ENCODE measurements at places on chromosomes 2 and 18.

DNA sequence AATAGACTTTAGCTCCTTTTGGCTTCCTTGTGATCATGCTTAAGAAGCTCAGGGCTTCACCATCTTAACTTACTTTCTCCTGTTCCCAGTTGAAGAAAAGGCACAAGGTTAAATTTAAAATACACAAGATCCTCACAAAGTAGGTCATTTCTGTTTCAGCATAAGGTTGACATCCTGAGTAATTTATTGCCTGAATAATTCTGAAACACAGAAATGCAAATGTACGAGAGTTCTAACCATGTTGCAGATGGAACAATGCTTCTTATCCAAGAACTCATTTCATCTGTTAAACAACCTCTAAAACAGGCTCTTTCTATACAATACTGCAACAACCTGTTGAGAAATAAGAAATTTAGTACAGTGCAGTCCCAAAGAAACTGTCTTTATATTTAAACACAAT lies 395.2 kb downstream of the BCL11A start:
- no peak overlapping the region for H3K4me3 ChIP-seq
- DNase-seq, result no peak
- no peaks in the 10 kb centered on the region for H3K36me3 ChIP-seq

DNA sequence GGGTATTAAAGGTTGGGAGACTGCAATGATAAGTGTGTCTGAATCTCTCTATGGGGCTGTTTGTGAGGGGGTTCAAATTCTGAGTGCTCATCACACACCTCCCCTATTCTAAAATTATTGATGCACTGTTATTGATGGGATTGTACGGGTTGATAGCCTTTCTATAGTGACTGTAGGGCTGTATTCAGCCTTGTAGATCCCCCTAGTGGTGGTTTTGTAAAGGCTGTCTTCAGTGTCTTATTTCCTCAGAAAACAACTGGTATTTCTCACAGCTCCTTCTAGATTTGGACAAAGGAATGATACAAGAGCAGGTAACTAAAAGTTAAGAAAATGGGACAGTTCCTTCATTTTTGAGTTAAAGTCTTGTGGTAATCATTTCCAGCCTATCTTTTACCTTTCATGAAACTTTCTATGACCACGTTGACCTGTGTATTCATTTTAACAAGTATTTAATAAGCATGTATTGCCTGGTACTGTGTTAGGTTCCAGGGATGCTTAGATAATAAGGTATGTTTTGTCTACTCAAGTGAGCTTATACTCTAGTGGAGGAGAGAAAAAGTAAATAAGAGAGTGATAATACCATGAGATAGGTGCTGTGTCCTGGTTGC lies 21.2 kb downstream of the SMAD4 start:
- no peak overlapping the region for H3K4me3 ChIP-seq
- H3K36me3 ChIP-seq, result peaks cover 7% of the 10 kb centered on the region
- H3K27ac ChIP-seq, result no peak overlapping the region
- H3K27me3 ChIP-seq, result no peaks in the 10 kb centered on the region

DNA sequence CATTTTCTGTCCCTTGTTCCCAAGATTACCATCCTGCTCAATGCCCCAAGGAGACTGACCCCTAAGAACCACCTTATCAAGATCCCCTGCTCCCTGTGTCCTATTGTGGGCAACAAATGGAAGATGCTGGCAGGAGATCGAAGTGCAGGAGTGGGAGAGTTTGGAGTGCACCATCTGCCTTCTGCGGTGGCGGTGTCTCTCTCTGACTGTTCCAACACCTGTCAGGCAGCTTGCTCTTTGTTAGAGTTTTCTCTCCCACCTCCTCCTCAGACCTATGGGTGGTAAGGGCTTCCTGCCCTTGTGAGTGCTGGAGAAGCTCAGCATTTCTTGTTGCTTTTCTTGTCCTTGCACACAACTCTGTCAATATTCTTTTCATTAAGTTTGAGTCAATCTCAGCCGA lies 64.1 kb upstream of the SPHKAP start:
- H3K36me3 ChIP-seq, result no peaks in the 10 kb centered on the region
- no peak overlapping the region for H3K4me3 ChIP-seq
- no peak overlapping the region for H3K27ac ChIP-seq

- no peak overlapping the region for H3K27ac ChIP-seq
- H3K4me1 ChIP-seq, result no peaks in the 10 kb centered on the region
- peak; percentile 59 for DNase-seq
- no peaks in the 10 kb centered on the region for H3K27me3 ChIP-seq
Observed at GRCh38 chr2:168550670-168551069, 94.6 kb downstream of the CERS6 start.

- H3K27me3 ChIP-seq, result no peaks in the 10 kb centered on the region
- no peak overlapping the region for H3K4me3 ChIP-seq
- H3K4me1 ChIP-seq, result no peaks in the 10 kb centered on the region
- no peak overlapping the region for H3K27ac ChIP-seq
- no peak for DNase-seq
- H3K36me3 ChIP-seq, result no peaks in the 10 kb centered on the region
Observed at GRCh38 chr18:36522509-36522908, 225.0 kb downstream of the FHOD3 start.

DNA sequence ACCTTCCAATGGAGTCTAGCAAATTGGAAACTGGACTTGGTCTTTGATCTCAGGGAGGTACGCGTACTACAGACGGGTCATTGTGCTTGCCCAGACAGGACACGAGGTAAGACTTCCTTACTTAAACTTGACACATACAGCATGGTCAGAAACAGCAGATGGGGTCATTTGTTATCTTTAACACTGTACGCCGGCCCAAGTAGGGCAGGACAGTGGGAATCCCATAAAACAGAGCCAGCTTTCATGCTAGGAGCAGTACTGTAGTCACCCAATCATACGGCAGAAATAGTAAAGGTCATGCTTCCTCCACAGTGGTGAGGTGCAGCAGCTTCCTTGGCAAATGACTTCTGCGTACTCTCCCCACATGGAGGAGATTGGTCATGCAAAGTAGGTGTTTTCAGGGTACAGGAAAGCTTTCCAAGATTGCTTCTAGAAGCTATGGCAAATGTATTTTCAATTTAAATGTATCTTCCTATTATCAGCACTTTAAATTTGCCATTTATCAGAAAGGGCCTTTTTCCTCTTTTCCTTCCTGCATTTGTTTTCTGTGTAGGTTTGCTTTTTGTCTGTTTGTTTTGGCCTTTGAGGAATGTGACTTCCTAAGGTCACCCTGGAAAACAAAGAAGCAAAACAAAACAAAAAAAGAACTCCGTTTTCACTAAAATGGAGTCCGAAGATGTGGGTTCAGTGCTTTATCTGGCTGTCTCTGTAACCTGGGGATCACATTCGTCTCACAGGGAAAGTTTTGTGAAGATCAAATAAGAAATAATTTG lies 74.0 kb upstream of the DSG1 start:
- no peaks in the 10 kb centered on the region for H3K27me3 ChIP-seq
- no peaks in the 10 kb centered on the region for H3K4me1 ChIP-seq
- no peak overlapping the region for H3K4me3 ChIP-seq
- DNase-seq, result no peak
- H3K27ac ChIP-seq, result no peak overlapping the region
- no peaks in the 10 kb centered on the region for H3K36me3 ChIP-seq

- no peaks in the 10 kb centered on the region for H3K27me3 ChIP-seq
- no peak for DNase-seq
- peaks cover 2% of the 10 kb centered on the region for H3K36me3 ChIP-seq
- no peak overlapping the region for H3K27ac ChIP-seq
- H3K4me3 ChIP-seq, result no peak overlapping the region
Observed at GRCh38 chr2:3251946-3252345, 125.7 kb downstream of the EIPR1 start.

GRCh38 chr2:201465524-201465971 lies 14.0 kb downstream of the STRADB start:
- no peak overlapping the region for H3K4me3 ChIP-seq
- peak overlapping the region; percentile 12 for H3K27ac ChIP-seq
- H3K27me3 ChIP-seq, result no peaks in the 10 kb centered on the region
- no peaks in the 10 kb centered on the region for H3K4me1 ChIP-seq
- no peak for DNase-seq
- H3K36me3 ChIP-seq, result peaks cover 8% of the 10 kb centered on the region

DNA sequence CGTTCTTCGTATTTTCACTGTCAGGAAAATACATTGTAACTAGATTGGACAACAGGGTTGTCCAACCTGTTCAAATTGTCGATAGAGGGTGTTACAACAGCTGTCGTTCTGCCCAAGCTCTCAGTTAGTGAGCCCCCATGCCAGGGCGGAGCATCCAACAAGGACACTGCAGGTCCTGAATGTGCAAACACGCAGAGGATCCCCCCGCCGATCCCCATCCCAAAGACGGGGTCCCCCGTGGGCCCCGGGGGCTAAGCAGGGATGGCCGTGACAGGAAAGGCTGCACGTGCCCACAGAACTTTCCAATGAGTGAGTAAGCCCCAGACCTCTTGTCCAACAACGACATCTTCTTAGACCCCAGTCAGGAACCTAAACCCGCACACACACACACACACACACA lies 140.8 kb downstream of the PXDN start:
- no peak overlapping the region for H3K27ac ChIP-seq
- H3K4me3 ChIP-seq, result no peak overlapping the region
- H3K27me3 ChIP-seq, result no peaks in the 10 kb centered on the region
- DNase-seq, result no peak

GRCh38 chr2:197277794-197278193 lies 32.8 kb downstream of the ANKRD44 start:
- no peaks in the 10 kb centered on the region for H3K36me3 ChIP-seq
- H3K4me3 ChIP-seq, result no peak overlapping the region
- no peaks in the 10 kb centered on the region for H3K27me3 ChIP-seq
- no peak for DNase-seq
- peaks cover 34% of the 10 kb centered on the region for H3K4me1 ChIP-seq
- no peak overlapping the region for H3K27ac ChIP-seq

- no peaks in the 10 kb centered on the region for H3K27me3 ChIP-seq
- H3K27ac ChIP-seq, result no peak overlapping the region
- DNase-seq, result no peak
- H3K4me1 ChIP-seq, result no peaks in the 10 kb centered on the region
Observed at GRCh38 chr18:24170360-24170759, 31.5 kb downstream of the CABYR start.

- DNase-seq, result no peak
- H3K4me3 ChIP-seq, result no peak overlapping the region
- no peaks in the 10 kb centered on the region for H3K36me3 ChIP-seq
- H3K27me3 ChIP-seq, result no peaks in the 10 kb centered on the region
Observed at GRCh38 chr2:211957799-211958198, 580.8 kb downstream of the ERBB4 start.

DNA sequence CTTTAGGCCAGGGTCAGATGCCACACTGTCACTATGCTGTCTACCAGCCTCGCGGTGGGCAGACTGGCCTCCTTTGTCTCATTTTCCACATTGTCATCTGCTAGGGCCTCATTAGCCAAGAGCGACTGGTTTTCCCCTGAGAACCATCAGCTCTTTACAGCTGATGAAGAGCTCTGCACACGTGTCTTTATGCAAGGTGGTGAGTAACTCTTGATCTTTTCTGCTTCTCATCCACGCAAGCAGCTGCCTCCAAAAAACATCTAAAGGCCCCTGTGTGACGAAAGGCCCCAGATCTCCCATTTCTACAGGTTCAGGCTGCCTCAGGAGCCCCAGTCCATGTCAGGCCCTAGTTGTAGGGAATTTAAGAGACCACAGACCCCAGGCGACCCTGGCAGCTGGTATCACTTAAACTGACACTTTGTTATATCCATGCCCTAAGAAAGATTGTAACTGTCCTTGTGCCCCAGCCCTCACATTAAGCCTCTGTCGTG lies 52.9 kb downstream of the DPYSL5 start:
- H3K4me3 ChIP-seq, result no peak overlapping the region
- H3K4me1 ChIP-seq, result no peaks in the 10 kb centered on the region
- H3K27me3 ChIP-seq, result no peaks in the 10 kb centered on the region
- no peaks in the 10 kb centered on the region for H3K36me3 ChIP-seq
- H3K27ac ChIP-seq, result no peak overlapping the region

DNA sequence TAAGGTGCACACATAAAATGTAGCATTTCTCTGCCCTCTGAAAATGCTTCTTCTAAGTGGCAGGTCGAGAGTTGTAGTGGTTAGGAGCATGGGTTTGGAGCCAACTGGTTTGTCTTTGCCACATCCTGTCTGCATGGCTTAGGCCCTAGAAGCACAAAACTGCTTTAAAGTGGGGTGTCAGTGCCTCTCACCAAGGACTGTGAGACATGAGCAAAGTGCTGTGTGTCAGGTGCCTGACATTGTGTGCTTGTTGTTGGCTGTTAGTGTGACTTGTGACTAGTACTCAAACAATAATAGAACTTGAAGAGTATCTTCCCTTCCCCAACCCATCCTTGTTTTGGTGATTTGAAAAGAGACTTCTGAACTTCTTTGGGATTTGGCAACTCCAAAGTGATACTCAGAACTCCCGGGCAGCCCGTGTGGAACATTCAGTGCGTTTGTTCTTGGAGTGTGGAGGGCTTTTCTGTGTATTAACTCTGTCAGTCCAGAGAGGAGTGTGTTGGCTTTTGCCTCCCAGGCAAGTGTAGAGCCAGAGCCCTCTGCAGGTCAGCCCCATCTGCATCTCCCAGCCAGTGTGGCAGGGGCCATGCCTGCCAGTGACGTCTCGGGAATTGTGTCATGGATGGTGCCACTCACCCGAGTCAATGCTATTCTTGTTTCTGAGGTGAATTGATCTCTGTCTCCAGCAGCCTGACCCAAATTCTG lies 5.0 kb downstream of the MGAT5 start:
- H3K36me3 ChIP-seq, result no peaks in the 10 kb centered on the region
- no peaks in the 10 kb centered on the region for H3K27me3 ChIP-seq
- no peak overlapping the region for H3K27ac ChIP-seq
- peak; percentile 13 for DNase-seq
- peaks cover 21% of the 10 kb centered on the region for H3K4me1 ChIP-seq

DNA sequence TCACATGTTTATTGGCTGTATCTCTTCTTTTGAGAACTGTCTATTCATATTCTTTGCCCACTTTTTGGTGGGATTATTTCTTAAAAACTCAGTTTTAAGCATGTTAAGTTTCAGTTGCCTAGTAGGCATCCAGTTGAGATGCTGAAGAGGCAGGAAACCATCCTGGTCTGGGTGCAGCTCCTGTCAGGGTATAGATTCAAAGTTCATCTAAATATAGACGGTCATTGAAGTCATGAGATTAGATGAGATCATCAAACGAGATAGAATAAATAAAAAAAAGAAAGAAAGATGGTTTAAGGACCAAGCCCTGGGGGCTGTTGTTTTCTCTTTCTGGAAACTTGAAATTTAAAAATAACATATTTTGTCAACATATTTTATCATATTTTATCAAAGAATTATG lies 9.2 kb upstream of the DNAH7 start:
- no peak overlapping the region for H3K4me3 ChIP-seq
- no peak overlapping the region for H3K27ac ChIP-seq
- no peaks in the 10 kb centered on the region for H3K27me3 ChIP-seq
- peaks cover 10% of the 10 kb centered on the region for H3K4me1 ChIP-seq
- no peaks in the 10 kb centered on the region for H3K36me3 ChIP-seq
